AG20443 (cell line): ENCODE measurements at places on chromosomes 16 and 17.
A peak's percentile ranks its signal among the peaks of the same experiment; 100 is the strongest.

GRCh38 chr16:85255777-85256176 is 143.5 kb upstream of the CIBAR2 start:
- no peak for DNase-seq

- DNase-seq: no peak
Observed at GRCh38 chr17:987931-988330, 8.4 kb upstream of the NXN start.

GRCh38 chr16:13838401-13839190 is 81.4 kb upstream of the ERCC4 start:
- DNase-seq: no peak

GRCh38 chr16:79599837-79600637 is 500 bp downstream of the MAF start:
- DNase-seq: peak; percentile 66

DNA sequence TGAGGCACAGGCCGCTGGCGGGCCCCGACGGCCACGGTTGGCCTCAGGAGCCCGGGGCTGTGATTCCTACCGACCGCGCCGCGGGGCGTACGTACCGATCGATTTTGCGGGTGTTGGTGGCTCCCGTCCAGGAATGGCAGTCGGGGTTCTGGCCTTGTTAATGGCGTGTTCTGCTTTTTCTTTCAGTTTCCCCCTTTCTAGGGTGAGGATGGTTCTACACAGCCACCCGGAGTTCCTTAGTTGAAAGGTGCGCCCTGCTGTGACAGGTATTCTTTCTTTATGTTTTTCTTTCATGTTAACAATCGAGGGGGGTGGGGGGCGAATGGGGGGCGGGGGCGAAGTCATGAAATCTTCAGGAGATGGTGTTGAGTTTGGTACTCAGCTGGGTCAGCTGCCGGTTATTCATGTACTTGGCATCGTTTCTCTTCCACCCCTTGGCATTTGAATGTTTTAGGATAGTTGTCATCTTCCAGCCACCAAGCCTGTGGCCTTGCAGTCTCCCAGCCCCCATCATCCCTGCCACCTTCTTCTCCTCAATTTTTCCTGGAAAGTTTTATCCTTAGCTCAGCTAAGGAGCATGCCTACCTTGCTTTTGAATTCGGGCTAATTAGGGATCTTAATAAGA is 802 bp downstream of the CYLD start:
- DNase-seq: peak; percentile 68

DNA sequence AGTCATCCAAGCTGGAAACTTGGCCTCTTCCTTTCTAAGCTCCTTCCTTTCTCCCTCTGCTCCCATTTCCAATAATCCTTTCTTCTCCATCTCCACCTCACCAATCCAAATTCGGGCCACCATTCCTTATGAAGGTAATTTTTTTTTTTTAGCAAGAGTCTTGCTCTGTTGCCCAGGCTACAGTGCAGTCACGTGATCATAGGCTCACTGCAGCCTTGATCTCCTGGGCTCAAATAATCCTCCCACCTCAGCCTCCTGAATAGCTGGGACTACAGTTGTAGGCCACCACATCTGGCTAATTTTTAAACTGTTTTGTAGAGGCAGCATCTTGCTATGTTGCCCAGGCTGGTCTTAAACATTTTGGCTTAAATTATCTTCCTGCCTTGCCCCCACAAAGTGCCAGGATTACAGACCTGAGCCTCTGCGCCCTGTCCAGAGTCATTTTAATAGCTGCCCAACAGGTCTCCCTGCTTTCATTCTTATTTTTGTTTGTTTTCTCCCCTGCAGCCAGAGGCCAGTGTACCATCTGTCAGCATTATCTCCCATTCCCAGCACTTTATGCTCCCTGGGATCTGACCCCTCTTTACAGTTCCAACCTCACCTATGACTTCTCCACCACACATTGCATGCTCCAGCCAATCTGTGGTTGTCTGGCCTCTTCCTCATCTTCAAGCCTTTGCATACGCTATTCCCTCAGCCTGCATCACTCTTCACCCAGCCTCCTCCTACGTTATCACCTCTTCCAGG is 2.3 kb upstream of the GP2 start:
- DNase-seq: no peak

- DNase-seq: no peak
Observed at GRCh38 chr16:29765167-29766032, 12.7 kb upstream of the ZG16 start.

DNA sequence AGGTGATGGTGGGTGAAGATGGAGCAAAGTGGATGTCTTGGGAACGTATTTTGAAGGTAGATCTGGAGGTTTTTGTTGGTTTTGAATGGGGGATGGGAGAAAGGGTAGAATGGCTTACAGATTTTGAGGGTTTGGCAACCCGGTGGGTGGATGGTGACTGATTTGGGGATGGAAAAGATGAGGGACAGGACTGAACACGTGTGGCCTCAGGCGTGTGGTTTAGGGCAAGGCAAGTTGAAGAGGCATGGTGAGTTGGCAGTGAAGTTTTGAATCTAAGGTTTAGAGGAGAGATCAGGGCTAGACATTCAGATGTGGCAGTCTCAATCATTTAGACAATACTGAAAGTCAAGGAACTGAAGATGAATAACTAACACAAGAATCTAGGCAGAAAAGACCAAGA is 5.0 kb upstream of the DCTPP1 start:
- no peak for DNase-seq

- no peak for DNase-seq
Observed at GRCh38 chr16:87351320-87351698, 32.3 kb downstream of the FBXO31 start.

- DNase-seq: peak; percentile 93
Observed at GRCh38 chr17:68759343-68760140, 158.4 kb upstream of the FAM20A start.

- no peak for DNase-seq
Observed at GRCh38 chr16:57405097-57405496, 530 bp downstream of the CCL17 start.

DNA sequence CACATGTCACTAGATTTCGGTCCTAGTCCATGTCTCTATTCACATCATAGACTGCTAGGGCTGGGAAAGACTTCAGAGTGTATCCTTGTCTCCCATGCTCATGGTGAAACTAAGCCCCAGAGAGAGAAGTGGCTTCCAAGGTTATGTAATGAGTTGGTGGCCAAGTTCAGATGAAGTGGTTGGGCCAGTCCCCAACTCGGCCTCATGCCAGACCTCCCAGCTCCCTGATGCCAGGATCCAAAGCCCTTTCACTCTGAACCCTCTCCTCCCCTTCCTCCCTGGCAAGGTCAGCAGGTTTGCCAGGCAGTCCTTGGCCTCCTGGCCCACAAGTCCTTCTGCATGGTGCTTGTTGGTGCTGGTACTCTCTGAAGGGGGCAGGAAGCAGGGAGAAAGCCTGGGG is 189.7 kb downstream of the AXIN2 start:
- no peak for DNase-seq

- no peak for DNase-seq
Observed at GRCh38 chr16:3949946-3950342, 69.4 kb upstream of the CREBBP start.

DNA sequence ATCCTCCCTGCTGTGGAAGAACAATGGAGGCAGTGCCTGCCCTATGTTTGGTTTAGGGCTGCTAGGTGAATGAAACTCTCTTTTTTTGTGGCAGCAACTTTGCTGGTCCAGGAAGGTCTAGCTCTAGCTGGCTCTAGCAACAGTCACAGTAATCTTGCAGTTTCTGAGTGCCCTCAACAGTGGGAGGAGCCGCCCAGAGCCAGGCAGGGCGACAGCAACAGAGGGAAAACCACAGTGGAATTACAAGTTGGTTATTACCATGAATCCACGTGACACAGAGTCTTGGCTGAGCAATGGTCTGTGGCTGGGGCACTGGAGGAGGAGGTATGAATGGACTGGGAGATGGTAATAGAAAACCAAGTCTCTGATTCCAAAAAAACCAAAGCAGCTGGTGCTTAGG is 10.3 kb downstream of the HSPB9 start:
- DNase-seq: peak; percentile 96

GRCh38 chr17:76063875-76064546 is 8.3 kb downstream of the SRP68 start:
- DNase-seq: no peak

DNA sequence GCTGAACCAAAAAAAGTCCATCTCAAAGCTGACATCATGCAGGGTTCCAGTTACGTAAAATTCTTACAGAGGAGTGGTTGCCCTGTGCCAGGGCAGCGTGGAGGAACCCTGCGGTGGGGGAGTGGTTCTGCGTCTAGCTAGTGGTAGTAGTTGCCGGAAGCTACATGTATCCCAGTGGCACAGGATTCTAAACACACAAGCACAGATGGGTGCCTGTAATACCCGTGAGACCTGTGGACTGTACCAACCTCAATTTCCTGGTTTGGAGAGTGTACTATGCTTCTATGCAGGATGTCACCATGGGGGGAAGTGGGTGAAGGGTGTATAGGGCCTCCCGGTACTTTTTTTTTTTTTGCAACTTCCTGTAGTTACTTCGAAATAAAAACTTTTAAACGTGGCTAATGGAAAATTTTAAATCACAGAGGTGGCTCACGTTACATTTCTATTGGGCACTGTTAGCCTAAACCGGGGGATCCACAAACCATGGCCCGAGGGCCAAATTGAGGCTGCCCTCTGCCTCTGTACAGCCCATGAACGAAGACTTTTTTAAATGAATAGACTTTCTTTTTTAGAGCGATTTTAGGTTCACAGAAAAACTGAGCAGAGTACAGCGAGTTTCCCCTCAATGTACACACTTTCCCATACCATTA is 38.5 kb downstream of the TBC1D16 start:
- no peak for DNase-seq

GRCh38 chr17:19464031-19465026 is 53.3 kb downstream of the RNF112 start:
- peak; percentile 27 for DNase-seq

DNA sequence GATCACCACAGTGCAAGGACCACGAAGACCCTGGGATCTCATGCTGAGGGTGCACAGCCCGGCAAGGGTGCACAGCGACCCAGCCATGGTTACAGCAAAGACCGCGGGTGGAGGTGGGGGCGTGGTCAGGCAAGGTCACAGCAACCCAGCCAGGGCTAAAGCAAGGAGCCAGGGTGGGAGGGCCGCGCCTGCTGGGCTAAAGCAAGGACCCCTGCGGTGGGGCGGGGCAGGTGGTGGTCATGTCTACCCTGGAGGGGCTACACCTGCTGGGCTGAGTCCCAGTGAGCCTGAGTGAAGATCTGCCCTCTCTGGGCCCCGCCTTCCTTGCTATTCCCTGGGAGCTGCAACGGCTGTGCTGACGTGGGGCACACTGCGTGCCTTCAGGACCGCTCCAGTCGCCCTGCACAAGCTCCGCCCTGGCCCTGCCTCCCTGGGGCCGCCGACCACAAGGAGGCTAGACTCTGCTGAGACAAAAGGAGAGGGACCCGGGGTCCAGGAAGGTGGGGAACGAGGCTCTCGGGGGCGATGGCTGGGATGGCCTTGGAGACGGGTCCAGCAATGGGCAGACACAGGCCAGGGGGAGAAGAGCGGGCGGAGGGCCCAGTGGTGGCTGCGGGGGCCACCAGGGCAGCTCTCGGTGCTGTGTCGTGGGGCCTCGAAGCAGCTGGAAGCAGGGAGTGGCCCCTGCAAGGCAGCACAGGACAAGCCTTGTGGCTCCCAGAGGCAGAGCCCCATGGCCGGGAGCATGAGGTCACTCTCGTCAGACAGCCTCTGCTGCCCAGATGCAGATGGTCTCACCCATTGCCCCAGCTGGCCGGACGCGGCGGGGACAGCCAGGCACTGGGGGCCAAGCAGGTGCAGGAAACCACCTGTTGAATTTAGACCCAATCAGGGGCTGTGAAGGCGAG is 52.8 kb downstream of the CBFA2T3 start:
- DNase-seq: no peak

DNA sequence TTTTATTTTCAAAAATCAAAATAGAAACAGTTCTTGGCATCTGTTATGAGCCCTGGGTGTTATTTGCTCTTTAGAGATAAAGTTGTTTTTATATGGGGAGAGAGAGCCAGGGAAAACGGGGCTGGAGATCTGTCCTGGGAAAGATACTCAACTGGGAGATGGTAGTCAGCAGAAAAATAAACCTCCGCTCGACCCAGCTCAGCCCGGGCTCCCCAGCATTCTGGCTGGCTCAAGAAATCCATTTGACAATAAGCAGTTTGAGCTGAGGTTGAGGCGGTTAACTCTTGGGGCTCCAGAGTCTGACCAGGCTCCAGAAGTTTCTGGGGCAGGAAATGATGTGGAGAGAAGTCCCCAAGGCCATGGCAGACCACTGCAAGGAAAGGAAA is 151.9 kb downstream of the IRX5 start:
- DNase-seq: no peak

- no peak for DNase-seq
Observed at GRCh38 chr17:48433896-48434295, 3.9 kb upstream of the SKAP1 start.

- DNase-seq: no peak
Observed at GRCh38 chr17:4393806-4394205, 27.3 kb upstream of the UBE2G1 start.

DNA sequence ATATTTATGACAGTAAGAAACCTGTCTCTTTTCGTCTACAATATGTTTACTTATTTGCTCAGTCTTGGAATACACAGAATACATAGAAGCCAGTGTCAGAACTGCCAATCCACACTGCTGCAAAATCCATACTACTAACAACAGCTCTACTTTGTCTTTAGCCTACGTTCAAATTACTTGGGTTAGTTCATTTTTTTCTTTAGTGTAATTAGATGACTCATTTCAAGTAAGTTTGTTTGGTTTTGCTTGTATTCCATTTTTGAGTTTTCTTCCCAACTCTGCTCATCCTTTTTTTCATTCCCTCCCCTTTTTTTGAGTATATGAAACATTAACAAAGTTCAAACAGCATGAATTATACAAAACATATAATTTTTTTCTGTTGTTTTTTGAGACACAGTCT is 16.9 kb downstream of the CMC2 start:
- DNase-seq: no peak

GRCh38 chr17:76840884-76841775 is 27.1 kb upstream of the MGAT5B start:
- DNase-seq: no peak

DNA sequence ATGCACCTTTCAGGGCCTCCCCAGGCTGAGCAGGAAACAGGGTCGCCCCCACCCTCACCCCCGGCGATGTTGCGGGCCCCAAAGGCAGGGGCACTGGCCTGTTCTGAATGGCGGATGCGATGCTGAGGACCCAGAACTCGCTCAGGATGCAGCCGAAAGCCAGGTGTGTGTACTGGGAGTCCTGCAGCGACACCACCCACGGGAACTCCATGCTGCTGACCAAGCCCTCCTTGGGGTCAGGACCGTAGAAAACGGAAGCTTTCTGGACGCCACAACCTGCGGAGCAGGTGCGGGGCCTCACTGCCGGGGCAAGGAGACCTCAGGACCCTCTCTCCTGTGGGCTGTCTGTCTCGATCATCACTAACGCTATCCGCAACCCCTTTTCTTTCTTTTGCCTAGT is 4.0 kb downstream of the PRSS54 start:
- no peak for DNase-seq
